A549 treated with DMSO at 1 μM for 4 hours (cell line): ENCODE measurements at places on chromosomes 1 and 21. TPM values are rescaled to one million over a fixed set of nuclear protein-coding genes. Genes with fewer than 3 reads are reported as not detected.

Gene C1QTNF12
- 0.97 to 1.7 TPM (median 1.5 TPM) in 5 replicates for total RNA-seq

Gene TFAP2E
- 0.35 to 0.77 TPM (median 0.47 TPM) in 5 replicates for total RNA-seq

Gene LORICRIN
- total RNA-seq = not detected in 5 replicates

Gene DEPDC1
- total RNA-seq = 13.1 to 19.7 TPM (median 17.3 TPM) in 5 replicates

Gene COL6A2
- total RNA-seq = 14.0 to 18.0 TPM (median 16.1 TPM) in 5 replicates
